ENCODE measurements at places on chromosomes 4 and X.

- no peak for DNase-seq
These were observed 57.5 kb downstream of the PTCHD1 start for GRCh38 chrX:23392195-23392594.

DNA sequence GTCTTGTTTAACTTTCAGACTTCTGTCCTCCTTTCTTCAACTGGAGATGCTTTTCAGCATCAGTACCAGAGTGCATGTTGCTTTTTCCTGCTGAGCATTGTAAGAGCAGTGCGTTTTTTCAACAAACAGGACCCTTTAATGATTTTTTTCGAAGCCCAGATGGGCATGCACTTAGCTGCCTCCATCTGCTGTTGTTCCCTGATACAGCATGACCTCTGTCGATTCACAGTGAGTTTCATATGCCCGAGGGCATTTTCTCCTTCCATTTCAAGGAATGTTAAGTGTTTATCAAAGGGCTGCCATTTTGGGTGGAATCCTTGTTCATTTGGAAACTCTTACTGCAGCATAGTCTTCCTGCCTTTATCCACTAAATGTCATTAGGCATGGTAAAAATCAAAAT lies 428.6 kb downstream of the DTHD1 start:
- no peak for DNase-seq

GRCh38 chrX:150038315-150038714 lies 100.0 kb upstream of the EOLA2 start:
- DNase-seq = no peak

GRCh38 chr4:55926610-55927009 lies 22.1 kb upstream of the CEP135 start:
- DNase-seq = no peak

- no peak for DNase-seq
These were observed 39.1 kb downstream of the HEPH start for GRCh38 chrX:66203114-66203513.

DNA sequence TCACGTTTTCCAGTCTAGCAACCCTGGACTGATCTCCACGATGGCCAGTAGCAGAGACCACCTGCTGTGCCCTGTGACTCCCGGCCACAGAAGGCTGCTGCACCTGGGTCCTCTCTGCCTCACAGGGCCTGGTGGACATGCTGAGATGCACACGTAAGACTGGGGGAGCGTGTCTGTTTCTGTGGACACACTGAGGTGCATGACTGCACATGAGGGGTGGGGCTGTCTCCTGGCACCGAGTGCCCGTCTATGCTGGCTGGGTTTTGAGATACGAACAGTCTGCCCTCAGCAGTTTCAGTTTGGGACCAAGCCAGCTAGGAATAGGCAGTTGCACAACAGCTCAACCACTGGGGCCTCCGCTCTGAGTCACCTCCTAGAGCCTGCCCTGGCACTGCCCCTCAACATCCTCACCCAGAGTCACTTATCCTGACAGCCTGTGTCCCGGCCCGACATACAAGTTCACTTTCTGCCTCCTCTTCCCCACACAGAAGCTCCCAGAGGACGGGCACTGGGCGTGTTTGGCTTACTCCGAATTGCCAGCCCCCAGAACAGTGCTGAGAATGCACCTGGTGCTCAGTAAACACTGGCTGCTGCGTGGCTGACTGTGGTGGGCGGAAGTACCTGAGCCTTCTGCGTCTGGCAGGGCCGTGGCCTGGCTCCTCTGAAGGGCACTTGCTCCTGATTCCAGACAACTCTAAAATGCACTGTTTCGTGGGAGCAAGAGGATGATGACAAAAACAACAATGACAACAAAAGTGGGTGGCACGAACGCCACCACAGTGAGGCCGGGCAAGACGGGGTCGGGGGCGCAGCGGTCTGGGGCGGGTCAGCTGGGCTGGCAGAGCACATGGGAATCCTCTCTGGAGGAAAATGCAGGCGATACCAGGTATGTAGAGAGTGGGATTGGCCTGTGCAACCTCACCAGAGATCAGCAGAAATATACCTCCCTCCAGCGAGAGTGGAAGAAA lies 30.9 kb downstream of the RNF212 start:
- DNase-seq = no peak

GRCh38 chr4:88792268-88792781 lies 94.7 kb upstream of the NAP1L5 start:
- DNase-seq = no peak

DNA sequence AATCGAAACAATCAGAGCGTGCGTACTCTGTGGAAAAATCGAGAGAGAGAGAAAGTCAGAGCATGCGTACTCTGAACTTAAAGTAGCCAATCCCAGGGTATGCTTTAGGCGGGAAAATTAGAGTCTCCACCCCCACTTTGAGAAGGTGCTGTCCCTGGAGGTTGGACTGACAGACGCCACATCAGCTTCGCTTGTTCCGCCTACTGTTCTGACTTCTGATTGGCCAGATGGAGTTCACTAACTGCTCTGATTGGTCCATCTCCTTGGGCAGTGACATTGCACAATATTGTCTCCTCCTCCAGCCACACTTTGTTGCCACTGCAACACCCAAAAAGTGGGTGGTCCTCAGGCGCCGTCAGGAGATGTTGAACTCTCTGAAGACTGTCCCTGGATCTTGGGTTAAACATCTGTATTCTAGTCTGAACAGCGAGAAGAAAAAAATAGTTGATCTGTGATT lies at the start of gene SSX5:
SSX5 (minus strand) TSS at position 51 of the 457 bp plus-strand sequence. CDS start 1,437 bp downstream, outside the sequence.
- DNase-seq = no peak

DNA sequence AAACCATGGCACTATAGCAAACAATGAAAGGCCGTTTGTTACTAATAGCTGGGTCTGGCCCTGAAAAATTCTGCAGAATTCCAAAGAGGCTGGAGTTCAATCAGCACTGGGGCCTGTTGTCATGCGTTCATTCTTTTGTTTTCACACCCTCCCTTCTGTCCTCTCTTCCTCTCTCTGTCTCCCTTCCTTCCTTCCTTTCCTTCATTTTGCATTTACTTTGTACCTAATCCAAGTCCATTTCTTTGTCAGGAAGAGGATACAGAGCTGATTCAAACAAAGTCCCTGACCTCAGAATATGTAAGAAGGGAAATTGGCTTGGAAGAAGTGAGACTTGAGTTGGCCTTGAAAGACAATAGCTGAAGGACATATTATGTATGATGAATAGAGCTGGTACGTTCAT lies 119.6 kb upstream of the LDB2 start:
- no peak for DNase-seq

GRCh38 chrX:25968920-25969319 lies 169.2 kb upstream of the MAGEB18 start:
- DNase-seq = no peak

DNA sequence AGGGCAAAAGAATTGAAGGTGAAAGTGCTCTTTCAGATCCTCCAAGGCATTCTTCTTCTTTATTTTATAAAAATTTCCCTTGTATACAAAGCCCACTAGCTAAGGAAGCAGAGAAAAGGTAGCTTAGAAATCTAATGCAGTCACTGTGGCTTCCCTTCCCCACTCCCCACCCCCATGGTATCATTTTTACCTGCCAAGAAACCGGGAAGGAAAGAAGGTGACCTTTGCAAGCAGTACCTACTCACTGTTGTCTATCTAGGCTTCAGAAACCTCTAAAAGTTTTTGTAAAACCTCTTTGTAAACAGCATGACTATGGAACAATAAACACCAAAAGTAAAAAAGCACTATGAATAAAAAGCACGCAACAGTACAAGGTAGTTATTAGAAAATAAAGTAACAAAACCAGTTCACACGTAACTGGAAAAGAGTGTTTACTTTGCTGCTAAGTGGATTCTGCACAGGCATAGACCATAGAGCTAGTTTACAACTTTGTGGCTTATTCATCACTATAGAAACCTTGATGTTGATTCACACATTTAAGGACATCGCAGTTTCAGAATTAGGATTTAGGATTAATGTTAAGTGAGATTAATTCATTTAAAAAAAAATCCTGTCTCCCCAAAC lies 109.6 kb upstream of the FTHL17 start:
- DNase-seq = no peak

DNA sequence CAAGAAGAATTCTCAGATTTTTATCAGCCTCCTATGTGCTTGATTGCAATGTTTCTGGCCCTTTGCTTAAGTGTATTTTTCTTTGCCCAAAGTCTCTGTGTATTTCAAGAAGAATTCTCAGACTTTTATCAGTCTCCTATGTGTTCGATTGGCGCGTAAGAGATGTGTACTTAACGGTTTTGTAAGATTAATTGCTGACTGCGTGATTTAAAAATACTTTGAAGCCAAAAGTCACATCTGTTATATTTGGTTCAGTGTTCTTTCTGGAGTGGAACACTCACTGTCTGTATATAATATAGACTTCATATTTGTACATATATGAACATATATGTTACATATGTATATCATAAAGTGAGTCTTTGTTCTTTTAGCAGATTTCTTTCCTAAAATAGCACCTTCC lies 11.4 kb downstream of the SCML1 start:
- DNase-seq = no peak

DNA sequence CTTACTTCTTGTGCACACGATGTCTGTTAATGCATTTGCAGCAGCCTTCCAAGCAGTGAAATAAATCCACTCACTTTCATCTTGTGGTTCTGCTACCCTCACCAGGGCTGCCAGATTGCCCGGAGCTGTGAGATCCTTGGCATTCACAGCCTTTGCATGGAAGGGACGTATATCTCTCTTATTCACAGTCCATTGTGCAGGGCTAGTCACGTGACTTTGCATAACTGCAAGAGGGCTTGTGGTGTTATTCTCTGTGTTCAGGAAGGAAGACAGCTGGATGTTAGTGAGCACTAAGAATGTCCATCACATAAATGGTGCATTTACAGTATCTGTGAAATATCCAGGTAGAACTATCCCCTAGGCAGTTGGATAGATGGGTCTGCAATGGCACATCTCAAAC lies 96.5 kb upstream of the BEND4 start:
- no peak for DNase-seq

- DNase-seq = no peak
These were observed 168.9 kb upstream of the PUDP start for GRCh38 chrX:7316887-7317286.

DNA sequence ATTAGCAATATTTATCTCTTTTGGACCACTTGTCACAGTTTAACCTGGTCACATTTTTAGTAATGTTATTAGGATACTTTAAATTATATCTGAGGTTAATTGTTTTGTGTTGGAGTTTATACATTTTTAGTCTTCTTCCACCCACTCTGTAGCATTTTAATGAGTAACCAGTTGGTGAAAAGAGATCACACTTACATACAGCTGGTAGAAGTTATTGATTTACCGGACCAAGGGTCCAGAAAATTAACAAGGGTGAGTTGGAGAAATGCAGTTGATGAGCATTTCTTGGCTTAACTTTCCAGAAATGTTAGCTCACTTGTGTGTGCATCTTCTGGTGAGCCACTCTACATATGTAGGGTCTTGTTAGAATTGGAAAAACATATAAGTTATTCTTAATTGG lies 219.6 kb downstream of the GRXCR1 start:
- no peak for DNase-seq

GRCh38 chr4:47744843-47745382 lies 93.0 kb downstream of the CORIN start:
- no peak for DNase-seq

- no peak for DNase-seq
These were observed 3.5 kb downstream of the HGFAC start for GRCh38 chr4:3445111-3445820.

- no peak for DNase-seq
These were observed 407.9 kb downstream of the PCDH18 start for GRCh38 chr4:137124278-137124932.

- peak; percentile 24 for DNase-seq
These were observed 52.2 kb downstream of the PRDM5 start for GRCh38 chr4:120870279-120870673.

DNA sequence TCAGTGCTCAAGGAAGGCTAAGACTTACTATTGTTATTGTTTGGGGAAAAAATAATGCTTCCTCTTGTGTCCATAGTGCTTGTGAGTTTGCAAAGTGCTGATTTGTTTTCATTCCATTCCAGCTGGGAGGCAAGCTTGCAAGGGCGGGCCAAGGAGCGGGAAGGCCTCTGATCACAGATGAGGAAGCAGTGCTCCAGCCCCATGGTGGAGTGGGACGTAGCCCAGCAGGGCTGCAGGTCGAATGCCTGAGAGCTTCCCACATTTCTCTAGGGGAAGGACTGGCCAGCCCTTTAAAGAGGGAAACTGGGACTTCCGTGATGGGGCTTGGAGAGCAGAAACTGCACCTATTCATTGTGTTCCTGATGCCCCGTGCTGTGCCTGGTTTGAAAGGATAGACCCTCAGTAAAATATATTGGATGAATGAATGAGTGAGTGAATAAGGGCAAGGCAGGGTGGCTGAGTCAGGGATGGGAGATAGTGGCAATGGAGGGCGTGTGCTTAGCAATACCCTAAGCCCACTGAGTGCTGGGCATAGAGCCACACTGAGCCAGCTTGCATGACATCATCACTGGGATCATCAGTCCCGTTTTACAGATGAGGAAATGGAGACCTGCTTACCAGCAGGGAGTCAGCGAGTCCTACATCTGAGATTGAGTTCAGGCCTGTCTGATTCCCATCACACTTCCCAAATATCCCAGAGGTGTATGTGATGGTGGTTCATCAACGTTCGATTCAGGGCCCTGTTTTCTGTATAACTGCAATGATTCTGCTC lies 17.9 kb upstream of the NSG1 start:
- DNase-seq = no peak

DNA sequence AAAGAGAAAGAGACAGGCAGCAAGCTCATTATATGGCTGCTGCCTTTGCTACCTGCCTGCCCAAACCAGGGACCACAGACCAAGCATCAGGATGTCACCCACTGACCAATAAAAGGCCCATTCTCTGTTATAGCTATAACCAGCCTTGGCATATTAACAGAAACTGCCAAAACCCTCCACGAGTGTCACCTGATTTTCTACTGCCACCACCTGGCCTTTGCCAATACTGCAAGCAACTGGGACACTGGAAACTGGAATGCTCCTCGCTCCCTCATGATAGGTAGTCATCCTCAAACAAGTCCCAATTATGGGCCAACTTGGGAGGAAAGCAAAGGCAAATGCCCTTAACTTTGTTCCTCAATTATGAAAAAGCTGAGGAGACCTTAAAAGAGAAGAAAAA lies 76.0 kb downstream of the SPIN4 start:
- DNase-seq = peak; percentile 23

DNA sequence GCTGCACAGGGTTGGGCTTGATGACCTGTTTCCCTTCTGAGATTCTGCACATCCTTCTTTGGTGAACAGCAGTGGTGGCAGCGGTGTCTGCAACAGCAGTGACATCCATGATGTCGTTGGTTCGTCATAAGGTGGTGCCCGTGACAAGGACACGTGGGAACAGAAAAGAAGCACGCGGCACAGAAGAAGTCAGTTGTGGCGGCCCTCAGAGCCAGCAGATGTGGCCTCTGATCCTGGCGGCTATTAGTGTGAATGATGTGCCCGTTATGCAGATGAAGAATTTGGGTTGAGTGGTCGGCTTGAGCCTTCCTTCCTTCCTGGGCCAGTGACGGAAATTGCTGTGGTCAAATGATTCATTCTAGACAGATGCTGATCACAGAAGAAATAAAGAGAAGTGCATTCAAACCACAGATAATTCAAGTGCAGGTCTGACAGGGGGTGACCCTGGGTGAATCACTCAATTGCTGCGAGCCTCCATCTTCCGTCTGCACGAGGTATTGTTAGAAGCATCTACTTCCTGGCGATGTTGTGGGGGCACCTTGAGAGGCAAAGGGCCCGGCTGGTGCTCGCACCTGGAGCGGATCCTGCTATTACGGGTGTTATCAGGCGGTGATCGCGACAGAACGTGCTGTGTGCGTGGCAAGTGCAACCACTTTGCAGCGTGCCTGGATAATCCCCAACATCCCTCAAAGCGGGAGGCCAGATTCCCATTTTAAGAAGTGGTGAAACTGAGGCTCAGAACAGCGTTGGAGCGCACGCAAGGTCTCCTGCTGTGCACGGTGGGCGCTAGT lies 215.2 kb upstream of the PSAPL1 start:
- DNase-seq = peak; percentile 48

GRCh38 chr4:16136827-16137226 lies 53.0 kb upstream of the PROM1 start:
- DNase-seq = no peak

- no peak for DNase-seq
These were observed 76.4 kb upstream of the MYOZ2 start for GRCh38 chr4:119059221-119059620.

Data from stimulated activated CD4-positive, alpha-beta T cell treated with anti-CD3 and anti-CD28 coated beads, Interleukin-2, amount 100 ng/mL, for 24 hours (primary cell).